ENCODE measurements at places on chromosomes 7 and 10.
A peak's percentile ranks its signal among the peaks of the same experiment; 100 is the strongest.

DNA sequence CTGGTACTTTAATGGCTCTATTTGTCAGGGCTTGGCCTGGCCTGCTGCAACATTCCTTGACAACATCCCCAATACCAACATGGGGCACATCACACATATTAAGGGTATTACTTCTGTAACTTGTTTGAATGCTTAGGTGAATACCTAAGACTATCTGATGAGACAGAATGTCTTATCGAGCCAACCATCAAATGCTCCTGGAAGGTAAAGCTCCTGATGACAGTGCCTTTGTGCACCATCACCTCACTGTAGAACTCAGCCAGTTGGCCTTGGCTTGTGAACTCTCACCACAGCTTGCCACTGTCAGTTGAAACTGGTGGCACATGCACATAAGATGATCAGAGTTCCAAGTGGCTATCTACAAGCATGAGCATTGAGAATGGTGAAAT, 3.7 kb upstream of the MYO1G start:
- DNase-seq, result no peak

- no peak for DNase-seq
Measured at GRCh38 chr7:115708013-115708341, 322.6 kb downstream of the TFEC start.

- DNase-seq, result no peak
Measured at GRCh38 chr10:75926763-75927162, 495.3 kb downstream of the LRMDA start.

- DNase-seq, result no peak
Measured at GRCh38 chr7:26157520-26158105, 5.6 kb downstream of the NFE2L3 start.

DNA sequence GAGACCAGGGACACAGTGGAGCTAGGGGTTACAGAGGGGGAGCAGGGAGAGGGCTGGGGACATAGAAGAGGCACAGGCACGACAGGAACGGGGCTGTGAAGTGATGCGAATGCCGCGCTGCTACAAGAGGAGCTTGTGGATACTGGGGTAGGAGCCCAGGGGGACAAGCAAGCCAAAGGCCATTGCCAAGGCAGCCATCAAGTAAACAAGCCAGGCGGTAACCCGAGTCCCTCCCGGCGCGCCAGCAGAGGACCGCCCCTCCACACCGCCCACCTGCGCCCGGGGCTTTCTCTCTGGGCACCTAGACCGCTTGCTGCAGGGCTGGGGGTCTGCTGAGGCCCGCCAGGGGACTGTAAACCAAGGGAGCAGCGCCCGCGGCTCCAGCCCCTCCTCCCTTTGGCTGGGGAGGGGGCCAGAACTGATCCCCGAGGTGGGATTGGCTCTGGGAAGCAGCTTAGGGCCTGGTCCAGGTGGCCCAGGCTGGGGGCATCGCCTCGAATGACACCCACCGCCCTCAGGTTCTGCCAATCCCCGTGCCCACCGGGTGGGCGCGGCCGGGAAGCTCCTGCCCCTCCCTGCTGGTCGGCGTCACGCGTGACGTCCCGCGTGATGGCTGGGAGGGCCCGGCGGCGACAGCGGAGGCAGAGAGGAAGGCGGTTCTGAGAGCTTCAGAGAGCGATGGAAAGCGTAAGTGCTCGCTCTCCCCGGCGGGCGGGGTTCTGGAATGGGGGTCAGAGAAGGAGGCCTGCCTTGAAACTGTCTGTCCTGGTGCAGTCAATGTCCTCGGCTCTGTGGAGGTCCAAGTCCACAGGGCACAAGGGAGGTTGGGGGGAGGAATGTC, 982 bp downstream of the SFXN3 start:
- DNase-seq, result peak; percentile 87

- no peak for DNase-seq
Measured at GRCh38 chr7:121109145-121109544, 120.6 kb downstream of the CPED1 start.

DNA sequence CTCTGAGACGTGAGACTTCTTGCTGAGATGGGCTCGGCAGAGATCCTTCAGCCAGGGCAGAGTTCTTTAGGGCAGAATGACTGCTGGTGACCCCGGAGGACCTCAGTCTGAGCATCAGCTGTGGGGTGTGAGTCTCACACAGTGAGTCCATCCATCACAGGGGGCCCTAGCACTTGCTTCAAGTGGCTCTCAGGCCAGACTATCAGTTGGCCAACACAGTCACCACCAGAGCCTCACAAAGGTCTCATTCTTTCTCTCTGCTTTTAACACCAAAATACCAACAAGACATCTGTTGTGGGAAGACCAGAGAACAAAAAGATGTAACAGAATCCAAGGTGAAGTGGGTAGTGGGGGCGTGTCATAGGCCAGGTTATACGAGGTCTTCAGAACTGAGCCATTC, 345.6 kb upstream of the NRP1 start:
- DNase-seq, result no peak

- no peak for DNase-seq
Measured at GRCh38 chr7:117347962-117348672, 25.3 kb upstream of the WNT2 start.

DNA sequence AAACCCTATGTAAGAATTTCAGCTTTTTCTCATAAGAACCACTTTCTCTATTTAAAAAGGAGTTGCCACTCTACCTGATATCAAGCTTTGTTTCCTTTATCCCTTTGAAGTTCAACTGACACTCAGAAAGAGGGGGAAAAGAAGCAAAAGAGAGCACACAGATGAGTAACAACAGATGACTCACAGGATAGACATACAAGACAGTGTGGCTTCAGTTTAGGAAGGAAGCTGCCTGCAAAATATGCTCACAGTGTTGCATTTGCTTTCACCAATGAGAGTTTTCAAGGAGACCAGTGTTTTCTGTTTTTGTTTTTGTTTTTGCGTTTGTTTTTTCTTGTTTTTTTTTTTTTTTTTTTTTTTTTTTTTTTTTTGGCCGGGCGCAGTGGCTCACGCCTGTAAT, 1181.6 kb downstream of the DNAJB9 start:
- DNase-seq, result no peak

DNA sequence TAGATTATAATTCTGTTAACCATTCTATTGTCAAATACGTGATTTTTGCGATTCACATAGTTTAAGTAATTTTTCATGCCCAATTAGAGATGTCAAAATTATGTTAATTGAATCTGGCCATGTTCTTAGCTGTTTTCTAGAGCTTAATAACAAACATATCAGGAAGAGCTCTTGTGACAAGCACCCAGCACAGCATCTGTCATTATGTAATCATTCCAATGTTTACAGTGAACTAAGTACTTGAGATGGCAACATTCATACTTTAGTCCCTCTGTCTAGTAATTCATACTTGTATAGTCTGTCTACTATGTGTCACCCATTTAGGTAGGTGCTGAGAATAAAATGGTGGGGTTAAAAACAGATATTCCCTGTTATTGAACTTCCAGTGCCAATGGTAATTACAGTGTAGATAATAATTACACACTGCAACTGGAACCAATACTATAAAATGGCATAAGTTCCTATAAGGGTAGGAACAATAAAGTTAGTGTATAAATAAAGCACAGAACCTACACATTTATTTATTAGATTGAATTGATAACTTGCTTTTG, 55.2 kb downstream of the ZEB1 start:
- no peak for DNase-seq

- DNase-seq, result no peak
Measured at GRCh38 chr10:100996678-100997359, 2.8 kb upstream of the LZTS2 start.

DNA sequence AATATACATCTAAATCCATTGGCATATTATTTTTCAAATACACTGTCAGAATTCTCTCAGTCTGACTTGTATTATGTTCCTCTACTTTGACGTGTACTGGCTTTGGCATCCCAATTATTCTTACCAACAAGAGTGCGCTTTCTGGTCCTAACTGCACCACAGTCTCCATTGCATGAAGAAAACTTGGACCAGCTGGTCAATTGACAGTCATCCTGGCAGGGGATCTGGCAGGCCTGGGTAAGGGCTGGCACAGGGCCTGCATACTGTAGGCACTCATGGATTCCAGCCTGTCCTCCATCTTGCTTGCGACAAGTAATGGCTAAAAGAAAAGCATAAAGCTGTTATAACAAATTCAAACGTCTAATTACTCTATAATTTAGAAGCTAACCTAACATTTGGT, 384.9 kb downstream of the THSD7A start:
- DNase-seq, result no peak

- no peak for DNase-seq
Measured at GRCh38 chr7:42494199-42494710, 257.2 kb upstream of the GLI3 start.

DNA sequence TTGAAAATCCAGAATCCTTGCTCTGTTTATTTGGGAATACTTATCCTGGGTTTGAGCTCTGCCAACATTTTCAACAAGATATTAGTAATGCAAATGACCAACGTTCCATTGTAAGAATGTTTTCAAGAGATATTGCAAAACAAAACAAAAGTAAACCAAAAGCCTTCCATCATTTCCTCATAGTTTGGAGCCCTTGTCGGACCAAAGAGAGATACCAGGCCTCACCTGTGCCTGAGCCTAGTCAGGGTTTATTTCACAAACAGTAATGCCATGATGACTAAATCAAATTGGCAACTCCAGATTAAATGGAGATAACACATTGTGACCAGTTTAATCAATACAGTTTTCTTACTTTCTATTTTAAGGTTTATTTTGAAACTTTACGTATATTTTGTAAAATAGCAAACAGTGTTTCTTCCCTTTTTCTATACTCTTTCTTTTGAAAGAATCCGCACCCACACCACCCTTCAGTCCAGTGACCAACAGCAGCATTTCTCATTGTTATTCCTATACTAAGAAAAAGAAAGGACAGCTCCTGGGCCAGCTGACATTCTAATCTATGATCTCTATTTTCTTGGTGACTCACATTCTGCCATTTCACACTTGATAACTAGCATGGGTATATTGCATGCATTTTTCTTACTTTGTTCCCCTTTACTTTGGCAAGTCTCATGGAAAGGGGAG, 168.5 kb upstream of the MEOX2 start:
- no peak for DNase-seq

- DNase-seq, result no peak
Measured at GRCh38 chr10:12181065-12181775, 14.5 kb downstream of the NUDT5 start.

DNA sequence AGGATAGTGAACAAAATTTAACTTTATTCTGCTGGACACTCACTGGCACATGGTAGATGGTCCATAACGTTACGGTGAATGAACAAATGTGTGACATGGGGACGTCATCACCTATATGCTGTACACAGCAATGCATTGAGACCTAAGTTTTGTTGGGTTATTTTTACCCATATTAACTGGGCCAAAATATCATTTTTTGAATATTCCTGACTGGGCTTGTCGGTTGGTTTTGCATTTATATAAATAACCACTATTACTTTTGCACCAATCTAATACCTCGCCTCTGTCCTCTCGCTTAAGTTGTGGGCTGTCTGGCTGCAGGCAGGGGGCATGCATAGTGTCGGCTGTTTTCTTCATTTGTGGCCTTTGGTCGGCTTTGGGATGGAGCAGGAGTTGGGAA, 161.7 kb downstream of the USP6NL start:
- peak; percentile 25 for DNase-seq

DNA sequence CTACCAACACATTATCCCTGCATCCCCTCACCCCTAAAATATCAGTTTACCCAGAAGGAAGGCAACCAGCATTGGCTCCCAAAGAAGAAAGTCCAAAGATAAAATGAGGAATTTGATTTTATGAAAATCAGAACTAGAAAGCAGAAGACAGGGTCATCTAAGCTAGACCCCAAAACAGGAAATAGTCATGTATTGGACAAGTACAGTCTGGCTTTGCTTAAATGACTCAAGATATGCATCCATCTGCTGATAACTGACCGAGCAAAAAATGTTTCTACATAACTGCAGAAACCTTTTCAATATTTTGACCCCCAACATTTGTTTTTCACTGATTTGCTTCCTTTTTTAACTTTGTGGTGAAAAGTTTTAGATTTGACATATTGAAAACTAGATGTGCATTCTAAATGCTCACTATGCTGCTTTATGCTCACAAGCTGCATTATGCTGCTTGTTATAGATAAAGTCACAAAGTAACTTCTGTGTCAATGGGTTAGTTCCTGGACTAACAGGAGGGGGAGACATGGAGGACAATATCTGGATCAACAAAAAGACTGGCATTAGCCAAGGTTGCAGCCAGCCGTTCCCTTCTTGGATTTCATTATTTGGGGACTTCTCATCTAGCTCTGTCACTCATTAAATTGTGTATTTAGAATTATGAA, 227.0 kb downstream of the INHBA start:
- DNase-seq, result no peak

- no peak for DNase-seq
Measured at GRCh38 chr7:83739527-83739926, 90.6 kb upstream of the SEMA3E start.

- DNase-seq, result no peak
Measured at GRCh38 chr10:77291596-77292505, 345.8 kb downstream of the KCNMA1 start.

DNA sequence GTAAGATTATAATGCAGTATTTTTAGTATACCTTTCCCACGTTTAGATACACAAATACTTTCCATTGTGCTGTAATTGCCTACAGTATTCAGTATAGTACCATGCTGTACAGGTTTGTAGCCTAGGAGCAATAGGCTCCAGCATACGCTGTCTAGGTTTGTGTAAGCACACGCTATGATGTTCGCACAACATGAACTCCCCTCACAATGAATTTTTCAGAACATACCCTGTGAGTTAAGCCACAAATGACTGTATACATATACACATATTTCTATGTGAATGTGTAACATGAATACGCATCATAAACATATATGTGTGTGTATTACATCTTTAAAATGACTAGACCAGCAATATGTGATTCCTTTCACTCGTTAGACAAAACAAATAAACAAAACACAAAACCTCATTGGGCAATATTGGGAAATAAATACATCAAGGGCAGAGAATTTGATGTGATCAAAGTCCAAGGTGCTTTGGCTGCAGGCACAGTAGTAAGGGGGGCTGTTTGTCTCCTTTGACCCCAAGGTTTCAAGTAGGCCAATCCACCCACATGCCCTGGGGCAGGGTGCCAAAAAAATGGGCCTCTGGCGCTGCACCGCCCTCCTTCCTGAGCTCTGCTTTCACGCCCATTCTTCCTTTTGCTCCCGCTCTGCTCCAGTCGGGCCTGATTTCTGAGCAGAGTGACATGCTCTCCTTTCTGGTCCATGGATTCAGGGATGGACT, 33.9 kb downstream of the CHN2 start:
- no peak for DNase-seq

DNA sequence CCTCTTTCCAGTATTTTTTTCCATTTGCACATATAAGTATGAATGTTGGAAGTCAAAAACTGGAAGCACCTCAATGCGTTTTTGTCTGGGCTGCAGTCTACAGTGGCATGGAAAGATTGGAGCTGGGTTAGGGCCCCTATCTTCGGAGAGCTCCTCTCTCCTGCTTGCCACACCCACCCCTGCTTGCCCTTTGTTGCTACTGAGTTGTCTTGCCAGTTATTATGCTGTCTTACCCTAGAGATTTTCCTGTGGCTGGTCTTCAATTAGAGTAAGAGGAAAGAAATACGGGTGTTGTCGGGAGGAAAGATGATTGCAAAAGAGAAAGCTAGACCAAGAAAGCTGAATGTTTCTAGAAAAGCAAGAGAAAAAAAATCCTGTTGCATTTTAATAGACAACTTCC, 228.9 kb upstream of the CELF2 start:
- no peak for DNase-seq
